ENCODE measurements at places on chromosomes 3 and 15. TPM values are rescaled to one million over a fixed set of nuclear protein-coding genes. Genes with fewer than 3 reads are reported as not detected.

GRCh38 chr3:11290743-11291680, 18.8 kb downstream of the ATG7 start:
- DNase-seq = no peak

- no peak for DNase-seq
These were observed 54.9 kb upstream of the SLC7A14 start for GRCh38 chr3:170640737-170641171.

- DNase-seq = peak; percentile 24
These were observed 481.7 kb upstream of the TGFBR2 start for GRCh38 chr3:30124435-30125370.

GRCh38 chr3:120364821-120365220, 15.7 kb upstream of the LRRC58 start:
- DNase-seq = no peak

DNA sequence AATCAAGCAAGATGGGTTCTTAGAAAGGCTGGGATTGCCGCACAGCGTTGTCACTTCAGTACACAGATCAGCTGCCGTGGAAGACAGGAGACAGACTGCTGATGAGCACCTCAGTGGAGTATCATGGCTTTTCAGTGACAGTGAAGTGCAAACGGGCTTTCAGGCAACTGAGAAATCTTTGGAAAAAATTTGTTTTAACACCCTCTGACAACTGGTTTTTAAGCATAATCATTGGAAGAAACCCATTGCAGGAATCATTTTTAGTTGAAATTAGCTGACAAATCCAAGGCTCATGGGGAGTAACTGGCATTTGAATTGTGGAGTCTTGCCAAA, 418.8 kb downstream of the OTOL1 start:
- peak; percentile 17 for DNase-seq

DNA sequence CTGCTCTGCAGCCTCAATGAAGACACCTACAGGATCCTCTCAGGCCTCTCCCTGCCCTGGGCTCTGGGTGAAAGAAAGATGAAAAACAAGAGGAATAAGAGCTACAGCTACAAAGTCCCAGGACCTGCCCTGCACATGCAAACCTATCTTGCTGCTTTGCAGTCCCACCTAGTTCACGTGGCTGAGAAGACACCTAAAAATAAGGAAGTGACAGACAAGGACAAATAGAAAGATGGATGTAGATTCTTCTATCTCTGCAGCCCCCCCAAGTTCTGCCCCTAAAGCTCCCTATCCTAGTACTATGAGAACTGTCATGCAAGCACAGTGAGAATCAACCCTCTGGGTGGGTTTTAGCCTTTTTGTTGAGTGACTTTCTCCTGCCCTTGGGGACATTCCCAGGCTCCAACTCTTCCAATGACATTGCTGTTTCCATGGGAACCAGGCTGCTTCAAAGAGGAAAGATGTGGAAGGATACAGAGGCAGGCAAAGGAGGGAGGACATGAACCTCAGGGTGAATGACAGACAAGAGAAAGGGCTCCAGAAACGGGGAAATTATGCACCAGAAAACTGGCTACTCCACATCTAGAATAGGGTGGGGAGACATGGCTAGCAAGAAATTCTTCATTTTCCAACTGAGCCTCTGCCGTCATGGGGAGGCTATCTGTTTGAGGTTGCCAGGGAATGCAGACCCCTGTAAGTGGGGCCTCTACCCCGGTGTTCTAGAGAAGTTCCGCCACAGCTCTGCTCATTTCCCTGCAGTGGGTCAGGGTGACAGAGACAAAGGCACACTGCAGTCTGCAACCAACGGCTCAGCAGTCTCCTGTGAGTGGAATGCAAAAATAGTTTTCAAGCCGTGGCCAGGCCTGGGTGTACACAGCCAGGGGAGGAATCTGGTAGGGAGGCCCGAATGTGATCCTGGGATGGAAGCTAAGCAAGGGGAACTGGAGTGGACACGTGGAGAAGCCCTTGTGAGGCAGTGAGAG, 5.2 kb downstream of the CSPG5 start:
- DNase-seq = no peak

GRCh38 chr3:191328383-191328961, 722 bp upstream of the CCDC50 start:
- no peak for DNase-seq

DNA sequence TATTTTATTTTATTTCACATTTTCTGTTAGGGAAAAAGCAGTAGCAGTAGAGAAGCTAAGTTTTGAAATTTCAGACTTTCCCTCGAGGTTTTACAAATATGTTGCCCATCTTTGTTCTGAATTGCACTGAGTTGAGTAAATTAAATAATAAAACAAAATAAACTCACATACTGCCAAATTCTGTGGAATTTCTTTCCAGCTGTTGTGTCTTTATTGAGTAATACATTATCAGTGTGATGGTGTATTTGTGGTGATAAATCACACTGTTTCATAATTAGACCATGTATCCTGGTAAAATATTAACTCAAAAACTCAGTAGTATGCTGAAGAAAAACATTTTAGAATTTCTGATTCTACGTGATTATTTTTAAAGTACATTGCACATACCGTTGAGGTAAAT, 592.1 kb downstream of the SI start:
- DNase-seq = no peak

GRCh38 chr3:197458906-197459470, 96.8 kb downstream of the BDH1 start:
- no peak for DNase-seq

DNA sequence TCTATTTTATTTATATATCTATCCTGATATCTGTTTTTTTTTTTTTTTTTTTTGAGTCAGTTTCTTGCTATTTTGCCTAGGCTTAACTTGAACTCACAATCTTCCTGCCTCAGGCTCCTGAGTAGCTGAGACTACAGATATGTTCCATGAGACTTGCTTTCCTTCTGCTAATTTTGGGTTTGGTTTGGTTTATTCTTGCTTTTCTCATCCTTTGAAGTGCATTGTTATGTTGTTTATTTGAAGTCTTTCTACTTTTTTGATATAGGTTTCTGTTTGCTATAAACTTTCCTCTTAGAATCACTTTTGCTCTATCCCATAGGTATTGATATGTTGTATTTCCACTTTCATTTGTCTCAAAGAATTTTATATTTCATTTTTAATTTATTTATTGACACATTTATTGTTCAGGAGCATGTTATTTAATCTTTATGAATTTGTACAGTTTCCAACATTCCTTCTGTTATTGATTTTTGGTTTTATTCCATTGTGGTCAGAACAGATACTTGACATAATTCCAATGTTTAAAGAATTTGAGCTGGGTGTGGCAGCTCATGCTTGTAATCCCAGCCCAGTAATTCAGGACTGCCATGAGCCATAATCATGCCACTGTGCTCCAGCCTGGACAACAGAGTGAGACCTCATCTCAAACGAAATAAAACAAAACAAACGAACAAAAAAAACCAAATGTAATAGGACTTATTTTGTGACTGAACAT, 62.3 kb upstream of the PLSCR4 start:
- no peak for DNase-seq

MRPL3 gene
- total RNA-seq = 90.5 TPM

SEMA5B gene
- total RNA-seq = 11.0 TPM

THPO gene
- not detected for total RNA-seq

WDR53 gene
- 6.2 TPM for total RNA-seq
